LoVo (cell line): ENCODE measurements at places on chromosomes 5 and 9.

DNA sequence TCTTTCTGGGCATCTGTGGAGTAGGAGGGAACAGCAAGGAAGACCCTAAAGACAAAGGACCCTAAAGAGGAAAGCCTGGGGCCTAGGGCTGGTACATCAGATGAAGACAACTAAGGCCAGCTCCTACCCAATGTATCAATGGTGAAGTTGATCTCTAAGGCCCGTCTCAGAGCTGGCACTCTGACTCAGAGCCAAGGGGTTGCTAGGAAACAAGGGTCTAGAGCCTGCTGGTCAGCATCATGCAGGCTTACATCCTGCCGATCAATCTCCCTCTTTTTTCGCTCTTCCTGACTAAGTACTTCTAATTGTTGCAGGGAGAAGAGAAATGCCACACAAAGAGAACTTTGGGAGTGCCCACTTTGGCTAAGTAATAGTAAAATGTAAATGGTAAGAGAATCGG, 26.2 kb downstream of the TRIM32 start:
- no peak for DNase-seq

DNA sequence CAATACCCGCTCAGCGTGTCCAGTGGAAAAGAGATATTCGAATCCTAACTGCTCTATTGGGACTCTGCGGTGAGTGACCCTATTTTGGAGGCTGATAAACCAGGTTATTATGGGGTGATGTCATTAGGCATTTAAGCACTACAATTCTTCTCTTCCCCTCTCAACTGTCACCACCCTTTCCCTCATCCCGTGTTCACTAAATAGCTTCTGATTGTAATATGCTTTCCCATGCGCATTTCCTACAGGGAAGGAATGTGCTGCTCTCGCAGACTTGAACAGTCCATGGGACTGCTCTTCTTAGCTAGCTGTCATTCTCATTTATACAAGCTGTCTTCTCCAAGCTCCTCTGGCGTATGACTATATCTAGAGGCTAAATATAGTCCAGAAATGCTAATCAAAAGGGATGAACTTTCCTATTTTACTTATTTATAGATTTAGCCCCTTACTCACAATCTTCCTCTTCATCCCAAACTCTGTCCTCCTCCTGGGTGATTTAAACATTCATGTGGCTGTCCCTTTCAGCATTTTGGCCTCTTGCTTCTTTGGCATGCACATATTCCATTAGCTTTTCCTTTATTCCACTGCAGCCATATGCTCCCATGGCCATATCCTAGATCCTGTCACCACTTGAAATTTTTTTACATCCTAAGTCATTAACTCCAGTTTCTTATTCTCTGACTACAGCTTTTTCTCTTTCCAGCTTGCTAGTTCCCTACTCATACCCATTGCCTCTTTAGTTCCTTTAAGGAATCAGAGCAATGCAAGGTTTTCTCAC, 39.6 kb upstream of the CSNK1G3 start:
- DNase-seq = no peak

DNA sequence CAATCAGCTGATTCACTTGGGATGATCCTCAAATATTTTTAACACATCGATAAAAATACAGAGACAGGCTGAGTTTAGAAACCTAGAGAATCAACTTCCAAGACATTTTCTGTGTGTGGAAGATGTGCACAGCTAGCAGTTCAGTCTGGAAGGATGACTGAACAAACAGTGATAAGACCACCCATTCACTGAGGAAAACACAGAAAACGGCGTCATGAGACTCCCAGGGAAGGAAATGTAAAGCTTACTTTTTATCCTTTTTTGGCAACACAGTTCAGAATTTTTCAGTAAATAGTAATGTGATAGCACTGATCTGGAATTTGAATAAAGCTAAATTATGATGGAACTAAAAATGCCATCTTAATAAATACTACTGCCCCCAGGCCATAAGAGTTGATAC, 277.6 kb downstream of the SEMA5A start:
- no peak for DNase-seq

DNA sequence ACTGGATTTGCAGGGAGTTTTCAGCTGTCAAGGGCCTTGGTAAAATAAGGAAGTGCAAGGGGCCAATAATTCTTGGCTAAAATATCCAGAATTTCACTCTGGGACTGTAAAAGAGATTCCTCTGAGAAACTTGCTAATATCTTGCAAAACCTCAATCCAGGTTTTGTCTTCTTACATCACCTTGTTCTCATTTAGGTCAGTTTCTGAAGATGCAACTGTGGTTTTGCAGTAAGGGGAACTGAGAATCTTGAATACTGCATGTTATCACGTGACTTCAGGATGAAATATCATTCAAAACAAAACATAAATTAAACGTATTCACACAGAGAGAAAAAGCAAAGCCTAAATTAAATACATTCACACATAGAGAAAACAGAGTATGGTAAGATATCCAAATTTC, 35.0 kb upstream of the RIC1 start:
- DNase-seq = no peak

DNA sequence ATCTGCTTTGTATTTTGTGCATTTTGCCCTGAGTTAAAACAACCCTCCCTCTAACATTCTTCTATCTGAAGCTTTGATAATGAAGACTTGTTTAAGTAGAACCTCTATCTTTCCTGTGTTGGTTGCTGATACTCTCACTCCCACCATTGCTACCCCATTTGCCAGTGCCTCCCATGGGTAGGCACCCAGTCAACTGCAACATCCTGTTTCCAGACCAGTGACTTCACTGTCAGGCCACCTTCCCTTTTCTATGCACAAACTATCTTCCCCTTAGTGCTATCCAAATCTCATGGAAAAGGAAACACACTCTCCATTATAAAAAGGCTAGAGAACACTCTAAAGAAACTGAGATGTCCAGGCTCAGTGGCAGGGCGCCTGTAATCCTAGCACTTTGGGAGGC, 5.6 kb upstream of the IARS1 start:
- DNase-seq = no peak

DNA sequence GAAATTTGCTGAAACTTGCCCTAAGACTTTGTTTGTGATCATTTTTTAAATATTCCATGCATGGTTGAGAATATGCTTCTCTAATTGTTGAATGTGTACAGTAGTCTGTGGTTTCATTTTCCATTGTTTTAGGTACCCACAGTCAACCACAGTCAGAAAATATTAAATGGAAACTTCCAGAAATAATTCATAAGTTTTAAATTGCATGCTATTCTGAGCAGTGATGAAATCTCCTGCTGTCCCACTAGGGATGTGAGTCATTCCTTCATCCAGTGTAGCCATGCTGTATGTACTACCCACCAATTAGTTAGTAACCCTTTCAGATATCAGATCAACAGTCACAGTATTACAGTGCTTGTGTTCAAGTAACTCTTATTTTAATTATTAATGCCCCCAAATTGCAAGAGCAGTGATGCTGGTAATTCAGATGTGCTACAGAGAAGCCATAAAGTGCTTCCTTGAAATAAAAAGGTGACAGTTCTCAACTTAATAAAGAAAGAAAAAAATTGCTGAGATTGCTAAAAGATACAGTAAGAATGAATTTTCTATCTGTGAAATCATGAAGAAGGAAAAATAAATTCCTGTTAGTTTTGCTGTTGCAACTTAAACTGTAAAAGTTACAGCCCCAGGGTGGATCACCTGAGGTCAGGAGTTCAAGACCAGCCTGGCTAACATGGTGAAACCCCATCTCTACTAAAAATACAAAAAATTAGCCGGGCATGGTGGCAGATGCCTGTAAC, 79.9 kb upstream of the FBXL17 start:
- no peak for DNase-seq

DNA sequence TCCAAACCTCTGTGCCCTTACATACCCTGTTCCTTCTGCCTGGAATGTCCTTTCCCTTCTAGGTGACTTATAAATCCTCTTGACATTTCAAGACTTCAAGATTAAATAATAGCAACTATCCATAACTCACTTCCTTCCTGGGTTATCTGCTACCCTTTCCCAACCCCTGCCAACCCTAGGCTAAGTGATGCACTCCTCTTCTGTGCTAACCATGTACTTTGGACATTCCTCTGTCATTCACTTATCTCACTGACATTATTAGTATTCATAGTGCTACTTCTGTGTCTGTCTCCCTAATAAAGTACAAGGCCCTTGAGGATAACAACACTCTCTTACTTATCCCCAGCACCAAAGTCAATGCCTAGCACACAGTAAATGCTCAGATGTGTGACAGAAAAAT, 307.1 kb downstream of the ENC1 start:
- no peak for DNase-seq

DNA sequence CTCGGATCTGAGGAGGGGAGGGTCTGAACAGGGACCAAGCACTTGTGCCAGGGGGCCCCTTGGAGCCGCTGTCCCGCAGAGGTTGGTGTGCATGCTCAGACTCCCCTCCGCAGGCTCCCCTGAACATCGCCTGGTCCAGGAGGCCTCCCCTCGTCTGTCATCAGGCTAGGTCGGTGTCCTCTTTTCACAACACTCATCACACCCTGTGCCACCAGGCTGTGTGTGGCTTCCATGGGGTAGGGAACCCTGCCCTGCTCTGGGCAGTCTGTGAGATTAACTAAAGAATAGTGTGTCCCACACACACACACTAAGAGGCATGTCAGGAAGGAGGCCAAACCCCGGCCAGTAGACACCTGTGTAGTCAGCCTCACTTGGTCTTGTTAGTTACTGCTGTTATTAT, 119.3 kb downstream of the C5orf15 start:
- DNase-seq = no peak

DNA sequence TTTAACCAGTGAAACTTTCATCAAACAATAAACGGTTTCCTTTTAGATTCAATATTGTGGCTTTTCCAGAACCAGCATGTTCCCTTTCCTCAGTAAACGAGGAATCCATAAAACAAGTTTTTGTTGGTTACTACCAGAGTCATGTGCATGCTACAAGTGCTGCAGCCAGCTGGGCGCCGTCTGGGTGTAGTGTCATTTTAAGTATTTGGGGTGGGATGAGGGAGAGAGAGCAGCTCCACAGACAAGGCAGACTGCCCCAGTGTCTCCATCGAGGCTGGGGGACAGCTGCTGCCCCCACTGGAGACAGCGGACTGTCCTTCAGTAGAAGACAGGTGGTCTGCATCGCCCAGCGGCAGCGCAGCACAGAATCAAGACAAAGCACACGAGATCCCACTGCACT, 17.3 kb downstream of the ARPC5L start:
- DNase-seq = no peak

DNA sequence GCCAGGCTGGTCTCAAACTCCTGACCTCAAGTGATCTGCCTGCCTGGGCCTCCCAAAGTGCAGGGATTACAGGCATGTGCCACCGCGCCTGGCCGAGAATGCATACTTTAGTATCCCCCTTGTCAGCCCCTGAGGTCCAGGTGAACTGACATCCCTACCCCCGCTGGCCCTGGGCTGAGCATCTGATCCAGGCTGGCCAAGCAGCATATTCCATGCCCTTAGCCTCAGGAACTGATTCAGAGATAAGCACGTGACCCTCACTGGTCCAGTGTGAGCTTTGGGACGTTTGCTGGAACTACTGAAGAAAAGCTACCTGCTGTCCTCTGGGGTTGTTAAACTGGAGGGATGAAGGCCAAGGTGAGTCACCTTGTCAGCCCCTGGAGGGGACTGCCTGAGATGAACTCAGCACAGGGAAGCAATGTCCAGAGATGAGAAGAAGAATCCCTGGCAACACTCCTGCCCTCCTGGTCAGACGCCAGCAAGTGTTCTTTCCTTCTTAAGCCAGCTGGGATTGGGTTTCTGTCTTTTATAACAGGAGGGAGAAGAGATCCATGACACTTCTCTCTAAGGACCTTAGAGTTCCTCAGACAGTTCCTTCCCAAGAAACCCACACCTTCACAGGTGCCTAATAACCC, 59.1 kb upstream of the FBXW11 start:
- no peak for DNase-seq

GRCh38 chr5:163248871-163249270, 188.5 kb upstream of the CCNG1 start:
- DNase-seq = no peak

DNA sequence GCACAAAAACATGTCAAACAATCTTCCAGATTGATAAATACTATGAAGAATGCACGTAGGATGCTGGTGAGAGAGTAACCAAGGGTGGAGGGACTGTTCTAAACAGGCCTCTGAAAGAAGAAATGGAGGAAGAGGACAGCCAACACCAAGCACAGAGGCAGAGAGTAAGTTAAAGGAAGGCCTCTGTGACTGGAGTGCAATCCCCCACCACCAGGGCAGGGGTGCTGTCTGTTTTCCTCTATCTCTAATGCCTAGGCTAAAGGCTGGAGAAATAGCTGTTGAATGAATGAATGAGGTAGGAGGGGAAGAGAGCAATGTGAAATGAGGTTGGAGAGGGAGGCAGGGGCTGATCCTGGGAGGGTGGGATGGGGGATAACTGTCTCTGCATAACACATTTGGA, 88.9 kb downstream of the ANKRD55 start:
- DNase-seq = no peak

GRCh38 chr9:15142878-15143534, 164.0 kb downstream of the TTC39B start:
- peak; percentile 28 for DNase-seq

GRCh38 chr9:91116211-91116610, 245.5 kb downstream of the AUH start:
- DNase-seq = no peak

- DNase-seq = no peak
Measured at GRCh38 chr5:55969956-55970355, 24.8 kb downstream of the IL6ST start.

- DNase-seq = no peak
Measured at GRCh38 chr5:177122566-177122965, 11.0 kb upstream of the NSD1 start.

DNA sequence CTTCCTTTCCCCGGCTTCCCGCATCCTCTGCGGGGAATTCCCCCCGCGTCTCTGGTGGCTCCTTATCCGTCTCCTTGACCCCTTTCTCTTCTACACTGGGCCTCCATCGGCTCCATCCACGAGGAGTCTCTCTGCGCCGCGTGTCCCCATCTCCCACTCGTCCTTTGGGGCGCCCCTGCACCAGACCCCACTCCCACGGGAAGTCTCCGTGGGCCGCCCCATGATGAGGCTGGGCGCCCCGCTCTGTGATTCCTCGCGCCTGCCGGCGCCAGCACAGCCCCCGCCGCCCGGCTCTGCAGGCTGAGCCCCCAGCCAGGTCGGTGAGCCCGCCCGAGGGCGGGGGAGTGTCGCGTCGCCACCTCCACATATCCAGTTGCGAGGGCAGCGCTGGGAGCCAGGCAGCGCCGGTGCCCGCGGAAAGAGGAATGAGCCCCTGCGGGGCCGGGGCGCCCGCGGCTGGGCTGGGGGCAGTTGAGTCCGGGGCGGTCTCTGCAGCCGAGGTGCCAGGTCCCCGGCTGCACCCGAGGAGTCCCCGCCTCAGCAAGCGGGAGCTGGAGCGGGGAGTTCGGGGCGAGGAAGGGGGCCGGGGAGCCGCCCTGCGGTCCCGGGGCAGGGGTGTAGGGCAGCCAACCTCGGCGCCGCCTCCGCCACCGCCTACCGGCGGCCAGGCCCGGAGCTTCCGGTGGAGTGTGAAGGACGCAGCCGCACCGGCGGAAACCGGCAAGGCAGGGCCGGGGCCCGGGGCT, 2.1 kb upstream of the TRAF1 start:
- peak; percentile 61 for DNase-seq

GRCh38 chr9:84671586-84672521, 2.3 kb downstream of the NTRK2 start:
- no peak for DNase-seq

DNA sequence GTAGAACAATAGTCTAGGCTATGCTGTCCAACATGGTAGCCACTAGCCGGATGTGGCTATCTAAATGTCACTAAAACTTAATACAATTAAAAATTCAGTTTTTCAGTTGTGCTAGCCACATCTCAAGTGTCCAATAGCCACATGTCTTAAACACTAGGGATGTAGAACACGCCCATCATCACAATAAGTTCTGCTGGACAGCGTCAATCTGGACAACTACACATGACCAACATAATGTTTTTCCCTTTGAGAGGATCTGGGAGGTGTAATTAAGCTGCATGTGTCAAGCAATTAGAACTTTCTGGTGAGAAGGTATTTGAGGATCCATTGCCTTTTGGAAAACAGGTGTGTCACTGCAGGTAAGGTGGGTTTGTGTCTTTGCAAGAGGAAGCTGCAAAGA, 424.6 kb upstream of the WWC1 start:
- DNase-seq = no peak
